Stimulated activated CD8-positive, alpha-beta memory T cell treated with anti-CD3 and anti-CD28 coated beads, Interleukin-4, amount 100 ng/mL, for 48 hours (primary cell): ENCODE measurements at places on chromosomes 12 and 14.

DNA sequence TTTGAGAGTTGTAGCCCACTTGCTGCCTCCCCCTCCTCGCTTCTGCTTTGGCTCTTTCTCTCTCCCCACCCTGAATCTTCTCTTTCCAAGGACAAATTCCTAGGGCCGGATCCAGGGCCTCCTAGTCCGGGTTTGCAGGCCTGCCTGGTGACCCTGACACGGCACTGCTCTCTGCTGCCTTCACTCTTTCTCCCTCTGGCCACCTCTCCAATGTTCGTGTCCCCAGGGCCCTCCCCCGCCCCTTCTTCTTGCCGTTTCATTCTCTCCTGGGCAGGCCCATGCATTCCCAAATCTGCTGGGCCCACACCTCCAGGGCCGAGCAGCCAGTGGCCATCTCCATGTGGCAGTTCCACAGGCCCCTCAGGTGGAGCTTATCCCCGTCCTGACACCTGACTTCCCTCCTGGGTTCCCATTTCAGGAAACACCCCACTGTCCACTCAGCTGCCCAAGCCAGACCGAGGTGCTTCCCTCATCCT, 34.0 kb upstream of the CORO1C start:
- DNase-seq = no peak

- DNase-seq = no peak
Observed at GRCh38 chr14:64605926-64606685, 56.3 kb downstream of the PPP1R36 start.

DNA sequence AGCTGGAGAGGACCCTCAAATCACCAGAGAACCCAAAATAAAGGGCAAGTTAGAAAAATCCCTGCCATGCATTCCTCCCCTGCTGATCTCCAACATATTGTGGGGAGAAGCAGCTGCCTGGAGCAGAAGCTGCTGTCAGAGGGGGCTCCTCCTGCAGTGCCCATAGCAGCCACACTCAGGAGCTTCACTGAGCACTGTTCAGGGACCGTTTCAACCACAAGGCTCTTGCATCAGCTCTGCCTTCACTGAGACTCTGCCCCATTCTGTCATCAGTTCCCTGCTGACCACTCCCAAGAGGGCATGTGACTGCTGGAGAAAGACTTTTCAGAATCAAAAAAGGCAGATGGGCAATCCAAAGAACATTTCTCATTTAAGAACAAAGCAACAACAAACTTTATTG, 392.7 kb downstream of the GALC start:
- DNase-seq = no peak

DNA sequence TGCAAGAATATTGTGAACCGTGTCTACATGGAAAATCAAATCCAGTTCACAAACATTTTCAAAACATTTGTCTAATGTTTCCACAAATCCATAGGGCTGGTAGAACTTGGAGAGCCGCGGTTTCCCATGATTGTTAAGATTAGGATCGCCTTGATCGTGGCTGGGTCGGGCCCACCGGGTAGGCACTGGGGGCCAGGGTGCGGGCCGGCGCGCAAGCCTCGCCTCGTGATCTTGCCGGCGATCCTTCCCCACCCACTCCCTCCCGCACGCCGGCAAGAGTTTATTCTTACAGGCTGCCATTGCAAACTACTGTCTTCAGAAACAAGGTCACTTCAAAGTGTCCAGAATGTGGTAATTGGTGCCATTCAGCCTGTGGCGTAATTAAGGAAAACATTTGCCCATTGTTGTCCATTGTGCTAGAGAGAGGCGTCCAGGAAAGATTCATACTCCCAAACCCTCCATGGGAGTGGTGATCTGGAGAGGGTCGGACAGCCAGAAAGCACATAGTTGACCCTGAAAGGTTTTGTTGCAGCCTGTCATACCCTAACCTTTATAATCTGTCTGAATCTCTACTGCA, 95.5 kb downstream of the BORCS5 start:
- no peak for DNase-seq

DNA sequence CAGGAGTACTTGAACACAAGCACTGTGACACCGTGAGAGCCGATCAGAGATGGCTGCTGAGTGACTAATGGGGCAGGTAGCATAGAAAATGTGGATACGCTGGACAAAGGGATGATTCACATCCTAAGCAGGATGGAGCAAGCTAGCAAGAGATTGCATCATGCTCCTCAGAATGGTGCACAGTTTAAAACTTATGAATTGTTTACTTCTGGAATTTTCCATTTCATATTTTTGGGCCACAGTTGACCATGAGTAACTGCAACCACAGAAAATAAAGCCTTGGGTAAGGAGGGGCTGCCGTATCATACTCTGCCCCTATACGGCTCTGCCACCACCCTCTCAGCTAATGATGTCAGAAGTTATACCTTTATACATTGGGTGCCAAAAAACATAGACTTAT, 23.3 kb upstream of the MARK3 start:
- no peak for DNase-seq

GRCh38 chr12:96177013-96177412, 17.2 kb upstream of the ELK3 start:
- peak; percentile 76 for DNase-seq

- peak; percentile 24 for DNase-seq
Observed at GRCh38 chr14:33475623-33476022, 475.3 kb downstream of the EGLN3 start.

GRCh38 chr12:114399664-114400211, 6.2 kb downstream of the TBX5 start:
- no peak for DNase-seq

- DNase-seq = no peak
Observed at GRCh38 chr12:48966177-48966895, 5.2 kb downstream of the WNT10B start.

GRCh38 chr14:104885973-104886689, 21.1 kb downstream of the CEP170B start:
- no peak for DNase-seq

DNA sequence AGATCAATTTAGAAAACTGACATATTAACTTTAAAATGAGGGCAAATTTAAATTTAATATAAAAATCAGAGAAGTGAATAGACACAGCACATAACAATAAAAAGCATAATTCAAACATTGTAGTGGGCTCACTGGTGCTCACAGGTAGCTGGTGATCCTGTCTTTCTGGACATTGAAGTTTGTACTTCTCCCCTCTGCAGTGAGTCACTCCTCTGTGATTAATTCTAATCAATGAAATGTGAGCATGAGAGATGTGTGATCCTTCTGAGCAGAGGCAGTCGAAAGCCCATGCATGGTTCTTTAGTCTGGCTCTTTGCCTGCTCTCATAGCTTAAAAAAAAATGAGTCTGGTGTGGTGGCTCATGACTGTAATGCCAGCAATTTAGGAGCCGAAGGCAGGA, 59.0 kb upstream of the RERGL start:
- DNase-seq = no peak
